GM23338 (cell line): ENCODE measurements at places on chromosomes 7 and 10.
A peak's percentile ranks its signal among the peaks of the same experiment; 100 is the strongest.

- no peak for DNase-seq
Measured at GRCh38 chr10:103534621-103535498, 41.4 kb downstream of the NEURL1 start.

- no peak for DNase-seq
Measured at GRCh38 chr7:154942691-154943090, 60.2 kb downstream of the PAXIP1 start.

DNA sequence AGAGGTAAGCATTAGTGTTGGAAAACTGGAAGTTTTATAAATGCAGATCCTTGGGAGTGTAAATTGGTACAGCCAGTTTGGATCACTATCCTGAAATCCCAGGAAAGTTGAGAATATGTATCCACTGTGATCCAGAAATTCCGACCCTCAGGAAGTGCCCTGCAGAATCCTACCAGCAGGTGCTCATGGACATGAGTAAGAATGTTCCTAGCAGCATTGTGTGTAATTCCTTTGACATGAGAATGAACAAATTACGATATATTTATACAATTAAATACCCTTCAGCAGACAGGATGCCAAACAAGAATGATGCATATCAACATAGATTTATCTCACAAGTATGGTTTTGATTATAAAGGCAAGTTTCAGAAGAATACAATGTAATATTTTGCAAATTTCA lies 181.6 kb downstream of the XPNPEP1 start:
- peak; percentile 32 for DNase-seq

- DNase-seq = peak; percentile 72
Measured at GRCh38 chr10:80684259-80684658, 146.6 kb downstream of the SH2D4B start.

- peak; percentile 57 for DNase-seq
Measured at GRCh38 chr7:66140924-66141323, 26.3 kb downstream of the CRCP start.

GRCh38 chr7:1151156-1151555 lies 8.8 kb downstream of the ZFAND2A start:
- DNase-seq = no peak

- DNase-seq = no peak
Measured at GRCh38 chr10:124647421-124648130, 96.6 kb downstream of the FAM53B start.

DNA sequence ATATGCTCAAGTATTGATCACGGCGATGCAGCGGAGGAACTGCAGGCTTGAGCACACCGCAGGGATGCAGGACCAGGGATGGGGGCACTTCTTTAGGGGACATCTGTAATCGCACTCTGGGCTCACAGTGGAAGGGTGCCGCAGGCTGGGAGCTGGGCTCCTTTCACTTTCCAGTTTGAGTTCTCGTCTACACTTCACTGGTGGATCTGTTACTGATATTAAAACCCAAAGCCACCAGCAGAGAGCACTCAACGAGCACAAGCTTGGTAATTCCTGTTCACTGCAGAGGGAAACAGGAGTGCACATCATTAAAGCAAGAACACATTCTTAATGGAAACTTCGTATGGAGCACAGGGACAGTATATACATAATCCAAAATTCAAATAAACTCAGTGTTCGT lies 91.3 kb downstream of the PARD3 start:
- peak; percentile 50 for DNase-seq

DNA sequence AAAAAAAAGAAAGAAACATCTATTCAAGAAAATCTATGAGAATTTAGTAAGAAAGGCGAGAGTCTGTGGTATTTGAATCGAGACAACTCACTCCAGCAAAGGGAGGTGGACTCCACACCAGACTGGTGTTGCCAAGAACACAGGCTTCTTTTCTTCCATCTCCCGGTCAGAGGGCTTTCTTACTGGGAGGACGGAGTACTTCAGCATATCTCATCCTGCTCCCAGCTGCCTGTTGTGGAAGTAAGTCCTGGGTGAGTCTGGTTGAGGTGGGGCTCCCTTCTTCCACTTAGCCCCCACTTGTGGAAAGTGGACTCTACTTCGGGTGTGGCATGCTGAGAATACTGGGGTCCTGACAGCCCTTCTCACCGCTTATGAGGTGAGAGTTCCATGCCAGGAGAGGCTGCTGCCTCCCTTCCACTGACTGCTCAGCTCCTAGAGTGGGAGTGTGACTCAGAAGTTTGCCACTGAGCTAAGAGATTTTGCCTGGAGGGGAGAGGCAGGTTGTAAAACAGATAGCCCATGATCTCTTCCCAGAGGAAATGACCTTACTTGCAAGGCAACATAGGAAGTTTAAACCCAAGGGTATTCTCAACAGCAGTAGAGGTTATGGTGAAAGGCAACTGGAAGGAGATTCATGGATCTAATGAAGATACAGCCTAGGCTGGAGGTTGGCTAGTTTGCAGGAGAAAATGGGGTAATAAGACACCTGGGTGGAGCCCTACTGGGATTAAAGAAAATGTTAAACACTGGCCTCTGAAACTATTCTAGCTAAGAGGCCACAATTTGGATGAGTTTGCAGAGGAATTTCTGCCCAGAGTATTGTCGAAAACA lies 3.5 kb upstream of the NACAD start:
- DNase-seq = peak; percentile 59

DNA sequence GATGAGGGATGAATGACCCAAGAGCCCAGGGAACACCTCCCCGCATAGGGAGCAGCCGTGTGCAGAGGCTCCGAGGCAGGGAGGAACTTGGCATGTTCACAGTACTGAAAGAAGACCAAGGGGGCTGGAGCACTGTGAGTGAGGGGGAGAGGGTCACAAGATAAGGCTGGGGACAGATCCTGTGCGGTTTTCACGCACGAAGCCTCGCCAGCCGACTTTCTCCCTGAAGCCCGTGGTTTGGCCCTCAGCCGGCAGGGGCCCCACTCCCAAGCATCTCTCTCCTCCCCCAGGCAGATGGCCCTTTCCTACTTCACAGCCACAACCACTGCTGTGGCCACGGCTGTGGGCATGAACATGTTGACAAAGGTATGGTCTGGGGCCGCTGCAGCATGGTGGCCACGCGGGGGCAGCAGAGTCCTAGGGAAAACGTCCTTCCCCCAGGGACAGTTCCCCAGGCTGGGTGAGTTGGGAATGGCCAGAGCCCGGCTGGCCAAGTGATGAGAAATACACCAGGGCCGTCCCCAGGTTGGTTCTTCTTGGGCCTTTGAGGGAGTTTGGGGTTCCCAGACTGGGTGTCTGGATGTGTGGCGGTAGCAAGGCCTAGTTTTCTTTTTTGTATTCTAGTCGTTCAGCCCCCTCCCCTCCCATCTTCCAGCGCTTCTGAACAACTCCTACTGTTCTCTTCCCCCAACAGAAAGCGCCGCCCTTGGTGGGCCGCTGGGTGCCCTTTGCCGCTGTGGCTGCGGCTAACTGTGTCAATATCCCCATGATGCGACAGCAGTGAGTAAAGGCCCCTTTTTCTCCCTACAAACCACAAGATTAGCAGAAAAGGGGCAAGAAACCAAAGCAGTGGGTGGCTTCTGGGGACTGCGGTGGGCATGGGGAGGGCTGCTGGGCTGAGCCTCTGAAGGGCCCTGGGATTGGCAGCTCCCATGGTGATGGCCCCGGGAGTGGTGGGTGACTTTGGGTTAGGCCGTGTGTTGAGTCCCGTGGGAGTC lies 14.4 kb upstream of the WBP1L start:
- DNase-seq = peak; percentile 93

GRCh38 chr10:79434821-79435251 lies 10.6 kb downstream of the ZCCHC24 start:
- no peak for DNase-seq

DNA sequence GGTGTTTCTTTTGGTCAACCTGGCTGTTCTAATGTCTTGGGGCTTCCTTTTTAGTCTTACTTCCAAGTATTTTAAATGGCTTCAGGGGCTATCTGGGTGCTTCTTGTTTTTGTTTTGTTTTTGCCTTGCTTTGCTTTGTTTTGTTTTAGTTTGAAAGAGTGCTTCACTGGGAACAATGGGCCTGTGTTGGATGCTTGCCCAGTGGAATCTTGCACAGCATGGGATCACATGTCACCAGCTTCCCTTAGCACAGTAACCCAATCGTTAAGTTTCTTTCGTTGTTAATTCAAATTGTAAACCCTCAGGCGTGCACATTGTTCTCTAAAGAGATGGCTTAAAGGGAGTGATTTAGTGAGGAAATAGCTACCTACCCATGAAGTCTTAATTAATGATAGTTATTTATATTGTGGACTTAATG lies 8.9 kb downstream of the COL17A1 start:
- peak; percentile 76 for DNase-seq

DNA sequence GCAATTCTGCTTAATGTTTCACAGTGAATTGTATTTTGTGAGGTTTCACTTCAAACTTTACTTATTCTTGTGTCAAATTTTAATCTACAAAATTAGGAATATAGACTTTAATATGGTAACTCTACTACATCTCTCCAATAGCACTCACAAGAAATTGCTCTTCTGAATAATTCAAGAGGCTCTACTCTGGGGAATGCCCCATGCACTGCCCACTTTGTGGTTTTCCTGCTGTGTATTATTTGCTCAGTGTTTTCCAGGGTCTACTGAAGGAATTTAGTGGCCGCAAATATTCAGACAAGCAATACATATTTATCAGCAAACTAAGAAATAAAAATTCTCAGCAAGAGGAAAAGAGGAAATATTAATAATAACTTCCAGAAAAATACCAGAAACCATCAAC lies 611.4 kb downstream of the TNS3 start:
- DNase-seq = no peak
